Brain (organoid and tissue), 16 donors: ENCODE measurements at places on chromosomes 12 and 14.

DNA sequence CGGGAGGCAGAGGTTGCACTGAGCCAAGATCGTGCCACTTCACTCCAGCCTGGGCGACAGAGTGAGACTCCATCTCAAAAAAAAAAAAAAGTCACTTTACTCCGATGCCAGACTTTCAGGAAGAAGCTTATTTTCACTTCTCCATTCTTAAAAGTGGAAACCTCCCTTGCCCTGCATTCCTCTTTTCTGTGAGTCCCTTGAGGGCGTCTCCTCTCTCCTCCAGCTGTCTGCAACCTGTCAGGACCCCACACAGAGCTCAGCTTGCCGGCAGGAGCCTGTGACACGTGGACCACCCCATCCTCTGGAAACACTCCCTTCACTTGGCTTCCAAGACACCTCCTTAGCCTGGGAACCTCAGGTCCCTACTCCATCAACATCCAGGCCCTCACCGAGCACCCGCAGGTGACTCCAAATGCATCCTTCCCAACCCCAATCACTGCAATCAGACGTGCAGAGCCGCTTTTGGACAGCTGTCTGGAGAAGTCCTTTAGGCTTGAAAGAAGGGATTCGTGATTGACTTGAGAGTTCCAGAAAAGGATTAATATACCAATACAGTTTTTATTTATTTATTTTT lies 34.3 kb downstream of the SLC15A4 start:
- no peak for DNase-seq

GRCh38 chr12:129466499-129466898 lies 437.3 kb downstream of the TMEM132D start:
- no peak for DNase-seq

DNA sequence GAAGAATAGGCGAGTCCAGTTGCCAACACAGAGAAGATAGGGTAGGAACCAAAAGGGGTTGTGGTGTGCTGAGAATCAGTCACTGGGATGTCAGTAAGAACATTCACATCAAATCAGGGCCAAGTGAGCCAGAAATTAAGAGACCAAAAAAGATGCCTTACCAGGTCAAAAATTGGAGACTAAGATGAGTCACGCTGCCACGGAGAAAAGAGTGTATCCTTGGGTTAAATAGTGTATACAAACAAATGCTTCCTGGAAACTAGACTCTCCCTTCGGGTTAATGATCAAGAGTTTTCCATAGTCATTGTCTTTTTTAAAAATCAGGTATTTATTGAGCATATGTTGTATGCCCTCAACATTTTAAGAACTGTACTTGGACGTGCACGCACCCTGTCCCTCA lies 45.2 kb upstream of the BAZ1A start:
- DNase-seq, result no peak

GRCh38 chr12:28585146-28585545 lies 394.9 kb downstream of the CCDC91 start:
- no peak for DNase-seq

DNA sequence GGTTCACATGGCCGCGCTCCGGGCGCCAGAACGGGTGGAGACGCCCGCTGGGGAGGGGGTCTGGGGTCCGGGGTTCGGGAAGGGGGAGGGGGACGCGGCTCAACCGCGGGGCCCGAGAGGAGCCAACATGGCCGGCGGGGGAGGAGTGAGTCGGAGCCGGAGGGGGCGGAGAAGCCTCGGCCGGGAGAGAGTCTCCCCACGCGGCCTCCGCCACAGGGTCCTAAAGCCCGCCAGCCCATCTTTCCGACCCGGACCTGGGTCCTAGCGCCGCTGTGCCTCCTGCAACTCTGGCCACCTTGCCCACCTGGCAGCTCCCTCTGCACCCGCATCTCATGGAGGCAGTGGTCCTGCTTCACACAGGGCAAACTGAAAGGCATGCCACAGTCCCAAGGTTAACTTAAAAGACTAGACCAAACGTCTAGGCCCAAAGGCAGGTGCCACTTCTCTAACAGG lies at the start of gene BAZ2A:
BAZ2A (minus strand) TSS at position 147 of the 453 bp plus-strand sequence. CDS start 12,796 bp downstream, outside the sequence.
- DNase-seq, result peak; percentile 95

- DNase-seq, result no peak
Measured at GRCh38 chr12:90331821-90332220, 623.2 kb downstream of the CCER1 start.

- no peak for DNase-seq
Measured at GRCh38 chr14:51823706-51824105, 36.7 kb upstream of the GNG2 start.
